NCI-H2171 (cell line): ENCODE measurements at places on chromosomes 7 and 10.

GRCh38 chr10:70699659-70700174 lies 27.4 kb downstream of the ADAMTS14 start:
- DNase-seq = no peak

- DNase-seq = no peak
Measured at GRCh38 chr7:139631520-139632031, 108.1 kb downstream of the CLEC2L start.

- DNase-seq = no peak
Measured at GRCh38 chr10:311901-312665, 176.8 kb downstream of the ZMYND11 start.

- peak; percentile 1 for DNase-seq
Measured at GRCh38 chr10:121368347-121369025, 229.8 kb downstream of the FGFR2 start.

DNA sequence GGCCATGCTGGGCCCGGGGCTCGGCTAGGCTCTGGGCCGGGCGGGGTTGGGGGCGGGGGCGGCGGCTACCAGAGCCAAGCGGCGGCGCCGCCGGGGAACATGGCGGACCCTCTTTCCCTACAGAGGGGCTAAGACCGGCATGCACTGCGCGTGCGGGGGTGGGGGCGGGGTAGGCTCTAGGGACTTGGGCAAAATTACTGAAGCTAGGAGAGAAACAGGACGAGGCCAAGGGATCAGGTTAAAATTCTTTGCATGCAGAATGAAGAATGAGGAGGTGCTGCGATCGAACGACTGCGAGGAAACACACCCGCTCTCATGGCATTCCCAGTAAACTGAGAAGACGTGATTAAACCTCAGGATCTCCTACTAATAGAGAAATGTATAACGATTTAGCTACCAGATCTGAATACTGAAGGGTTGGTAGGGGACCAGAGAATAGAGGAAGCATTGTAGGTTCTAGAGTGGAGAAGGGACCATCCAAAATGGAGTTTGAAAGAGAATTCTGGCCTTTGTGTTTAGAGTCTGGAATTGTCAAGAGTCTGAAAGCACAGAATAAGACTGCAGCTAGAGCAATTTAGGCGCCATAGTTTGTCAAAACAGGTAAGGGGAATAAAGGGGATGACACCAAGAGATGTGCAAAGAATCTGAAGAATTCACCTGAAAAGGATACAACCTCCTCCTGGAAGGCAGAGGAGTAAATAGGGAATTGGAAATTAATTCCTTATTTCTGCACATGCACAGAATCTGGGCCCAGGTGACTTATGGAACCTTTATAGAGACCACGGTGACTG lies at the start of gene PPP3CB:
Gene PPP3CB, minus strand, starts transcription at position 141 of the 791 bp plus-strand sequence. Its CDS starts 135 bp downstream, at position 6.
- peak; percentile 75 for DNase-seq

GRCh38 chr10:33252794-33253203 lies 81.7 kb downstream of the NRP1 start:
- DNase-seq = no peak

GRCh38 chr10:83678850-83679249 lies 460.5 kb upstream of the GHITM start:
- no peak for DNase-seq

DNA sequence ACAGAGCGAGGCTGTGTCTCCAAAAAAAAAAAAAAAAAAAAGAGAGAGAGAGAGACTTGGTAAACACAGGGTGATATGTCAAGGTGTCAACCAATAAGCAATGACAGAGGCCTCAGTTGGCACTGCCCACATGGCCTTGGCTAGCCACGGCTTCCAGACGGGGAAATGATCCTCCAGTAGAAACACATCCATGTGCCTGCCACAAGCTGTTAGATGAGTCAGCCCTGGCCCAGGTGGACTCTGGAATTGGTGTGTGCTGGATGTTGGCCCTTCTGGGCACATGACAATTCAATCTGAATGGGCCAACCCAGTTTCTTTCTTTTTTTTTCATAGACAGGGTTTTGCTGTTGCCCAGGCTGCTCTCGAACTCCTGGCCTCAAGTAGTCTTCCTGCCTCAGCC lies 13.7 kb downstream of the RFC2 start:
- DNase-seq = no peak

DNA sequence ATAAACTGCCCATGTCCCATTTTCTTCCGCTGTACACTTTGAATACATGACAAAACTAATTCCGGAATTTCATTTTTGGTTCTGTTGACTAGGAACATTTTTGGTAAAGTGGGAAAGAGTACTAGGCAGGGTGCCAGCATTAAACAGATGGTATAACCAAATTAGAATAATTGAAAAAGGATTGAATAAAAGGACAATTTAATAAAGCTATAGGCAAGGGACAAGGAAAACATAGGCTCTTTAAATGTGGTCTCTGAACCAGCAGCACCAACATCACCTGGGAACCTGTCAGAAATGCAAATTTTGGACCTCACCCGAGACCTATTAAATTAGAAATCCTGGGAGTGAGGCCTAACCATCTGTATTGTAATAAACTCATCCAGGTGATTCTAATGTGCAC lies 376.9 kb downstream of the LRRTM3 start:
- DNase-seq = no peak
